Stimulated activated naive CD8-positive, alpha-beta T cell treated with anti-CD3 and anti-CD28 coated beads, Interleukin-15, Interleukin-2, amounts not matched to agents 100 U/mL and 50 U/mL, for 24 hours (primary cell): ENCODE measurements at places on chromosomes 1 and 21.

DNA sequence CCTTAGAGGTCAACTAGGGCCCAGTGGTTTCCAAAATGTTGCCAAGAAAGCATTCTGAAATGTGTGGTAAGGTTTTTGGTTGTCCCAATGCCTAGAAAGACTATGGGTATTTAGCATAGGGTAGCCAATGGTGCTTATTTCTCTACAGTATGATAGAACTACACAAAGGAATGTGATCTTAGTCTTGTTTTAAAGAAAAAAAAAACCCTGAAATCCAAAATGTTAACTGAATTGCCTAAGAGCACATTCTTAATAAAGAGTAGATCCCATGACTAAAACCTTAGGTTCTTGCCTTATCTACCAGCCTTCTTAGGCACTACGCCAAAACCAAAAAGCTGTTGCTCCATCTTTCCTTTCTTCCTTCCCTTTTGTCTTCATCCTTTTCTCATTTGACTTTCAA is 428.2 kb downstream of the MRPL39 start:
- no peak for DNase-seq

GRCh38 chr1:229058111-229058561 is 212.8 kb upstream of the RAB4A start:
- peak; percentile 34 for DNase-seq

DNA sequence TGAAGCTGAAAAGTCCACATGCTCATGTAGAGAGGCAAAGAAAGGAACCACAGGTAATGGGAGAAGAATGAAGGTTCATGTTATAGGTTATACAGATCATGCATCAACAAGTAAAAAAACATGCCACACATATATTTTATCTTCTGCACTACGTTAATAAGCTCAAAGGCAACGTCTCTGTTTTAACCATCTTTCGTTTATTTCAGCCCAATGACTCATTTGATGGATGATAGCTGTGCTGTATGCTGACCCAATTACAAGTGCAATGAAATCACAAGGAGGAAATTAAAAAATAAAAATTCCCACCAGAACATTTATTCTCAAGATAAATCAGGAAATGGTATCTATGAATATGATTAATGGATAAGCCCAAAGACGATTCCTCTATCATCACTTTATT is 24.6 kb downstream of the XCL1 start:
- no peak for DNase-seq

- no peak for DNase-seq
Observed at GRCh38 chr1:187985897-187986654, 1157.3 kb downstream of the PLA2G4A start.

DNA sequence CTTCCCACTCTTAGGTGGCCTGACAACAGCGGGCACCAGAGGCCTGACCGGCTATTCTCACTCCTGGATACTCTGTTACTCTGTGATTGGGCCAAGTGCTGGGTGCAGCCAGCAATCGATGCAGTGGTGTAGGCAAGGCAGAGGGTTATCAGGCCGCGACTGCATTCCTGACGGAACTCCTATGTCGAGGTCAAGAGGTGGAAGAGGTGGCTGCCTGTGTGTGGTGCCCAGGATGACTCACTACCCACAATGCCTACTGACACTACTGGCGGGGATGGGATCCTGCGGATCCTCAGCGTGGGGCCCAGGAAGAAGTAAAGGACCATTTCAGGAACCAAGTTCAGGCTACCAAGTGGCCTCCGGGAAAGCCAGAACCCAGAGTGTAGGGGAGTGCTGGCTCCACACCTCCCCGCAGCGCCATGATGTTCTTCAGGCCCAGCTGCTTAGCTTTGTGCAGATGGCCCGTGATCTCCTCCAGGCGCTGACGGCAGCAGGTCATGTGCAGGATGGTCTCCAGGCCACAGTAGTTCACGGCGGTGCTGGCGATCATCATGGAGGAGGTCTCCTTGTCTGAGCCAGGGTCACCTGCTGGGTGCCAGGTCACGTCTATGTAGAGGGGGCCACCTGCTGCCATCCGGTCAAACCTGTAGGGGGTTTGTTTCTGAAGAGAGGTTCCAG is 4.9 kb downstream of the MTHFR start:
- no peak for DNase-seq

- DNase-seq = no peak
Observed at GRCh38 chr21:16388911-16389560, 659.3 kb downstream of the USP25 start.

- no peak for DNase-seq
Observed at GRCh38 chr1:117564227-117565075, 41.4 kb upstream of the TENT5C start.
